ENCODE measurements at places on chromosomes 6 and 20.

- DNase-seq = no peak
These were observed 471.2 kb downstream of the PRKN start for GRCh38 chr6:162256361-162256760.

DNA sequence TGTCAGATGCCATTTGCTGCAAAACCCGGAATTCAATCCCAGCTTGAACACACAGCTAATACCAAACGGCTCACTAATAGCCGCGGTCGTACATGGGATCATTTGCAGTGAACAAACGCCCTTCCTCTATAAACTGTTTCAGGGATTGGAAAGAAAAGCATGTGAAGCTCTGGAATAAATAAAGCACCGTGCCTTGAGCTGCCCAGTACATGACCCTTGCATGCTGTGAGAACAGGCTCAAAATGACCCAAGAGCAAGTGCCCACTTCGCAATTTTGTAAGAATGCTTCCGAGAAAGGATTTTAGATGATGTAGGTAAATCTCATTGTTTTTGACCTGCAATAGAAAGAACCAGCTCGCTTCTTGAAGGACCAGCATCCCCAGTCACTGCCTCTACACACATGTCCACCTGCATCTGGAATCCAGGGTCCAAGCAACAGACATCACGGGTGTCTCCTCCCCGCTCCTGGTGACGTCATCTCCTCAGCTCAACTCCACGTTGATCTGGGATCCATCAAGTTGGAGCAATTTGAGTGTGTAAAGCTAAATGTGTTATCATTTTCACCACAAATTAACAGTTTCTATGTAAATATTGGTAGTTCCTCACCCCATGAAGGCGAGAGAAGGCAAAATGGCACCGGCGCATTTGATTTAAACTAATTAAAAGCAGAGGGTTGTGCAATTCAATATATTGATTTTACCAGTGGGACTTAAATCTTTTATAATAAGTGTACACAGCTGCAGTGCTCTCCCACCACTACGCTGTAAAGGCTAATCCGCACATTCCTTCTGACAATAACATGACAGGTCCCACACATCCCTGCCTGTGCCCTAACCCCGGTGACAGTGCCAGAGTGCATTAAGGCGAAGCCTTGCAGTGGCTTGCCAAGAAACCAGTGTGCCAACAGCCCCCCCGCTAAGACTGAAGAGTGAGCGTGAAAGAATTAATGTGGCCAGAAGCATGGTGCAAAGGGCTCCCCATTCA, 6.2 kb downstream of the BMP7 start:
- no peak for DNase-seq

GRCh38 chr20:33444797-33445560, 1.4 kb upstream of the SNTA1 start:
- peak; percentile 12 for DNase-seq

DNA sequence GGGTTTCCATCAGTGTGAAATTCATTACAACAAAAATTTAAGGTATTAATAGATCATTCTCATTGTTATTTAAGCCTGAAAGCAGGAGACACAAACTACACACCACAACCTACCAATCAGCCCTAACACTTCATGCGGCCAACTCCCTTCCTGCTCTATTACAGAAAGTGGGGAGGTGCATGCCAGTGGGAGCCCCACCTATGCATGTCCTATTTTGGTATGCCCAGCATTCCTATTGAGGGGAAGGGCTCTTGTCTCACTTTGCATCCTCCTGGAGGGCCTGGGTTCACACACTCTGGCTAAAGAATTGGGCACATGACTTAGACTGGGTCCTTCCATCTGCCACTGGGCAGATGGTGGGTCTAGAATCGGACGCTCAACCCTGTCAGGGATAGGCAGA, 450.0 kb downstream of the PTPRT start:
- no peak for DNase-seq

DNA sequence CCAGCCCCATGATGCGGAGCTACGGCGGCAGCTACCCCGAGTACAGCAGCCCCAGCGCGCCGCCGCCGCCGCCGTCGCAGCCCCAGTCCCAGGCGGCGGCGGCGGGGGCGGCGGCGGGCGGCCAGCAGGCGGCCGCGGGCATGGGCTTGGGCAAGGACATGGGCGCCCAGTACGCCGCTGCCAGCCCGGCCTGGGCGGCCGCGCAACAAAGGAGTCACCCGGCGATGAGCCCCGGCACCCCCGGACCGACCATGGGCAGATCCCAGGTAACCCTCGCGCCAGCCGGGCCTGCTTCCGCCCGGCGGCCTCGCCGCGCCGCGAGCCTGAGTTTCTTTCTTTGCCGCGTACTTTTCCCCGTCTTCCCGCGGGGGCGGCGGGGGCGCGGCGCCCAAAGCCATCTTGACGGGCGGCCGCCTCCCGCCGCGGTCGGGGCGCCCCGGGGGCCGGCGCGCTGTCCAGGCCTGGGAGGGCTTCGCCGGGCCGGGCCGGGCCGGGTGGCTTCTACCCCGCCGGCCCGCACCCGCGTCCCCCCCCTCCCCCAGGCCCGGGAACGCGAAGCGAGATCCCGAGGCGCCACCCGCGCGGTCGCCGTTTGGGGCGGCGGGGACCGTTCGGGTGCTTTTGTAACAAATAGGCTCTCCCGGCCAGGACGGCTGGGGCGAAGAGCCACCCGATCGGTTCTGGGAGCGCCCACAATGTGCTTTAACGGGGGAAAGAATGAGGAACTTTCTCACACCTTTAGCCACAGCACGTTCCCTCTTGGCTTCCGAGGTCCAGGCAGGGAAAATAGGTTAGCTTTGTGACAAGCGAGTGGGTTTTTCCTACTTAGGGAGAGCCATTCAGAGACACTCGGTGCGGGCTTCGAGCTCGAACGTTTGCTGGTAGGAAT, 2.3 kb downstream of the ARID1B start:
- DNase-seq = peak; percentile 22

DNA sequence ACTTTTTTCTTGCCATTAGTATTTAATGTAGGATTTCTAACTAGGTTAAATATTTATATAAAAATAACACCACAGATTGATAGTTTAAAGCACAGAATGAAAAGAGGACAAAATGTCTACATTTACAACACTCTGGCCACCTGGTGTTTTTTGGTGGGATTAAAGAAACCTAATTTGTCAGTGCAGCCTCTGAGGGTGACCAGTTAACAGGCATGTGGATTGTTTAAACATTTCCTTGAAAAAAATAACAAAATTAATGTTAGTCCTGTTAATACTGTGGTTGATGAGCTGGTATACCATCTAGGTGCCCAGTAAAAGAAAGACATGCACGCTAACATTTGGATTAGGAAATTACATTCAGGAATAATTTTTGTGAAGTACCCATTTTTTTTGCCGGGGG, 8.8 kb downstream of the SLC9A8 start:
- DNase-seq = no peak

- no peak for DNase-seq
These were observed 122.7 kb upstream of the AGPAT4 start for GRCh38 chr6:161396539-161396938.

DNA sequence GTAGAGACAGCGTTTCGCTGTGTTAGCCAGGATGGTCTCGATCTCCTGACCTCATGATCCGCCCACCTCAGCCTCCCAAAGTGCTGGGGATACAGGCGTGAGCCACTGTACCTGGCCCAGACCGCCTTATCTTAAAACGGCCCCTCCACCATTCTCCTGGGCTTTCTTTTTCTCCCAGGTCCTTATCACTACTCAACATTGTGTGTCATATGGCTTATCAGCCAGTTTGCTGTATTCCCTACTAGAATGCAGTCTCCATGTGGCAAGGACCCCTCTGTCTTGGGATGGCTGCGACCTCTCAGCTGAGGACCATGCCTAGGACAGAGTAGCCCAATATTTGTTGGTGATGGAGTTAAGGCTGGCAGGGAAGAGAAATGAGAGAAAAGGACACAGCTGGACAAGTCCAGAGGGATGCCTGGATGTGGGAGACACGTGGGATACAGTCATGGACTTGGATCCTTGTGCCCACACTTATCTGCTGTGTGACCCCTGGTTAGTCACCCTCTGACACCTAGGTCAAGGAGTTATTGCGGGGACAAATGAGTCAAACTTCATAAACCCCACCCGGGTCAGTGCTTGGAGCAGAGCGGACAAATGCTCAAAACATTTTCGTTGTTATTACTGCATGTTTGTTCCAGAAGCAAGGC, 24.0 kb downstream of the ADA start:
- DNase-seq = no peak

DNA sequence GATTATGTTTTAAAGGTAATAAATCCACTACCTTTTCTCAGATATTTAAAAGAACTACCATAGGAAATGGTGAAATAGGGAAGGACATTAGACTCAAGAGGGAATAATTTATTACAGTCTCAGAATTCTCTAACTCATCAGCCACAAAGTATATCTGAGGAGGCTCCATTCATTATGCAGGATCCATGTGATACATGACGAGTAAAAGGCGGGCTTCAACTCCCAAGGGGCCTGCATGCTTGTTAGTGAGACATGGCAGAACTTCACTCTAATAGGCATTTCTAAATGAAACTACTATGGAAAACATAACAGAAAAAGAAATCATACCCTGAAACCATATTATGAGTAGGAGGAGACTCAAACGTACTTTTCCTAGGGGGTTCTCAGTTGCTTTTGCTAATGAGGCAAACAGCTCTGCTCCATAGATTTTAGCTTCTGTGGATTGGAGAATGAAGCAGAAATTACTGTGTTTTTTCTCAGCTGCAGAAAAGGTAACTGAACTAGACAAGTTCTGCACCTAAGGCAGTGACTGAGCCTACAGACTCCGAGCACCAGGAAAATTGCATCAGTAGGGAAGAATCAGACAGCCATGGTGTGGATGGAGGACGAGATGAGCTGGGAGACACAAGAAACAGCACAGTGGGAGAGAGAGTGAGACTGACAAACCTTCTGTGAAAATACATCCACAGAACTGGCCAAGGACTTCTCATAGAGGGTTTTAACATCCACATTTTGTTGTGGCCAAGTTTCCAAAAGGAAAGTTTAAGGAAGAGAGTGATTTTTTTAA, 254.6 kb upstream of the PRDM1 start:
- no peak for DNase-seq

DNA sequence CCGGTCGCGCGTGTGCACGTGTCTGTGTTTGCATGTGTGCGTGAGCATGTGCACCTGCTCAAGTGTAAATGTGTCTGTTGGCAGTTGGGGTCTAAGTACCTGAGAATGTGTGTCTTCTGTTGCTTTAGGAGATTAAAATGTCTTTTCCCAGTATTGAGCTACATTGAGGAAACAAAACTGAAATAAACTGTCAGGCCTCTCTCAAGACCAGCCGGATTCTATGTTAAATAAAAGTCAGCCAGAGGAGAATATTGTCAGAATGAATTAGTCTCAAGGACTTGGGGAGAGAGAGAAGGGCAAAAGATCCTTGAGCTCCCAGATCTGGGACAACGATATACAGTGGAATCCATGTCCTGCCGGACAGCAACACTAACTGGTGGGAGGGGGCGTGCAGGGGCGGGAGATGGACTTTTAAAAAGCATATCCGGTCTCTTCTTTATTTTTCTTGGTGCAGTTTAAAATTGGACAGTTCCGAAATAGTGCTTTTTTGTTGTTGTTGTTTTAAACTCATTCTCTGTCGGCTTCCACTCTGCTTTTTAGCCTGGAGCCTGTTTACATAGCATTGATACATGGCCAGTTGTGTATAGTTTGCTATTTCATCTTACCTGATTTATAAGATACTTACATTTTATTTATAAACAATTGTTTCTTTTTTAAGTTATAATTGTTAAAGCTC, 3.3 kb upstream of the TBX18 start:
- no peak for DNase-seq

GRCh38 chr6:80440496-80441115, 334.1 kb downstream of the BCKDHB start:
- no peak for DNase-seq

GRCh38 chr6:156618600-156619205, 158.5 kb upstream of the ARID1B start:
- no peak for DNase-seq

- no peak for DNase-seq
These were observed 97.8 kb downstream of the GMPR start for GRCh38 chr6:16336056-16336818.

DNA sequence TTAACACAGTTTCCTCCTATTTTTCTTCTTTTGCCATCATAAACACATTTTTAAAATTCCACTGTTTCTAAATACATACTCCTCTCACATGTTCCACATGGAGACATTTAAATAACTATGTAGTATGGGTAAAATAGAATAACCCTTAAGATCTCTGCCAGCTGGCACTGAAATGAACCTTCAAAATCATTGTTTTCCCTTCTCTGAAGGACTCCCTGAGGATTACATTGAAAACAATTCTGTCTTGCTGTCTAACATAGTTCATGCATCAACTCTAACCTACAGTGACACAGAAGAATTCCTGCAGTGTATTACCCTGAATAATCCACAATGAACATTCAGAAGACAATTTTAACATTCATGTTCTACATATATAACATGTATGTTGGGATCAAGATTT, 1361.8 kb upstream of the CITED2 start:
- DNase-seq = no peak

DNA sequence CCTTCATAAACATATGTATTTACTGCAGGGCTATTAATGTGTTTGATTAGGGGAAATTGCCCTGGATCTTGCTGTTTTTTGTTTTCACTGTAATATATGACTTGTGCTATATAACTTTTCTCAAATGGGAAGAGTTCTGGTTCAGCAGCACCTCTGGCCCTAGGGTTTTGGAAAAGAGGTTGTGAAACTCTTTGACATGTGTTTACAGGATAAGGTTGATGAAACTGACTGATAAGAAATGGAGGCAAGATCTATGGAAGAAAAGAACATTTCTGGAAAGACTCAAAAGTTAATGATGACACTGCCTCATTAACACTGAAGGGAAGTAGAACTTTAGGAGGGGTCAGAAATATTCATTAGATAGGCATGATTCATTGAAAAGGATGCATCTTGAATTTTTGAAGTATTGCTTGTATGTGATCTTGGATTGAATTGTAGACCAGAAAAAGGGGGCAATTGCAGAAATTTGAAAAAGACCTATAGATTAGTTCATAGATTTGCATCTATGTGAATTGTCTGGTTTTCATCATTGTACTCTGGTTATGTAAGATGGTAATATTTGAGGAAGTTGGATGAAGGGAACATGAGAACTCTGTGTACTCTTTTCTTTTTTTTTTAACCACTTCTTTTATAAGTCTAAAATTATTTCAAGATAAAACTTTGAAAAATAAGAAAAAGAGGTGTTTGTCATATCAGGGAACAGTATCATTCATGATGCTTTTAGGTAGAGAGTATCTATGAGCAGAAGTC, 54.0 kb downstream of the UTRN start:
- DNase-seq = no peak

DNA sequence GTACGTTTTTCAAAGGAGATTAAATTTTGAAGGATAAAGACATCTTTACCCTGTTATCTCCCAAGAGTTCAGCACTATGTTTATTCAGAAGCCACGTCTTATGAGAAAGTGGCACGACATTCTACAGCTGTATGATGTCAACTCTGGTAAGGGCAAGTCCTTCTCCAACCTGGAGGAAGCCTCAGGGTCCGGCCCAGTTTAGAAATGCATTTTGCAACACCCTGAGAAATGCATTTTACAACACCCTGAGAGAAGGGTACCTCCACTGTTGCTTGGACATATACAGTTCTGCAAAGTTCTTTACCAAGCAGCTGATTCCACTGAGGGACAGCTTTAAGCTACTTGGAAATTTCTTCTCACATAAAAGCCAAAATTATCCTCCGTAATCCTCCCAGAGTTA, 17.5 kb downstream of the NAPB start:
- DNase-seq = no peak

GRCh38 chr20:57968120-57968519, 258.3 kb upstream of the PMEPA1 start:
- no peak for DNase-seq

Measured in T-helper 22 cell (primary cell).